ENCODE measurements at places on chromosomes 11 and 22. TPM values are rescaled to one million over a fixed set of nuclear protein-coding genes. Genes with fewer than 3 reads are reported as not detected.
A peak's percentile ranks its signal among the peaks of the same experiment; 100 is the strongest.

The FADS1 gene
- 84.4 TPM for total RNA-seq

The CARD18 gene
- not detected for total RNA-seq

The DGCR8 gene
- total RNA-seq, result 41.7 TPM

The C11orf42 gene
- not detected for total RNA-seq

The KCNJ11 gene
- total RNA-seq, result 1.8 TPM

The OVOL1 gene
- 17.1 TPM for total RNA-seq

The SYT9 gene
- 7.4 TPM for total RNA-seq

The GRM5 gene
- not detected for total RNA-seq

The TOM1 gene
- total RNA-seq, result 17.5 TPM

The RFPL3 gene
- total RNA-seq, result not detected

The CTSW gene
- total RNA-seq, result not detected

- no peak overlapping the region for H3K4me3 ChIP-seq
- H3K27ac ChIP-seq, result no peak overlapping the region
- DNase-seq, result no peak
- no peaks in the 10 kb centered on the region for H3K36me3 ChIP-seq
Measured at GRCh38 chr11:102276362-102276761, 40.9 kb upstream of the BIRC3 start.

DNA sequence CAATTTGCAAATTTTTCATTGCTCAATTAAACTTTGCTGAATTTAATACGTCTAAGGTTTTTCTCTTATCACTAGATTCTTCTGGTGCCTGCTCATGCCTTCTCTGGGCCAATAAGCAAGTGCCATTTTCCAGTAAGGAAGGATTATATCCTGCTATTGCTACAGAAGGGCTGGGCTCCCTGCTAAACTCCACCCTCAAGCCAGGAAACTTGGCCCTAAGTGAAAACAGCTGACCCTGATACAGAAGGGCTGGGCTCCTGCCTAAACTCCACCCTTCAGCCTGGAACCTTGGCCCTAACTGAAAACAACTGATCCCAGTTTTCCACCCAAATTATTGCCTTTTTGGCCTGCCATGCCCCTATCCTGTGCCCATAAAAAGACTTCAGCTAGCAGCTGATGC is 385.3 kb downstream of the DYNC2H1 start:
- no peak for DNase-seq
- H3K27ac ChIP-seq, result no peak overlapping the region
- no peak overlapping the region for H3K4me3 ChIP-seq
- H3K4me1 ChIP-seq, result peaks cover 5% of the 10 kb centered on the region
- no peaks in the 10 kb centered on the region for H3K27me3 ChIP-seq

GRCh38 chr11:16454289-16454863 is 98.0 kb upstream of the SOX6 start:
- DNase-seq, result no peak
- no peaks in the 10 kb centered on the region for H3K36me3 ChIP-seq
- H3K27me3 ChIP-seq, result no peaks in the 10 kb centered on the region
- H3K4me3 ChIP-seq, result no peak overlapping the region
- H3K4me1 ChIP-seq, result no peaks in the 10 kb centered on the region

- H3K4me3 ChIP-seq, result no peak overlapping the region
- H3K4me1 ChIP-seq, result no peaks in the 10 kb centered on the region
- no peaks in the 10 kb centered on the region for H3K27me3 ChIP-seq
- no peak for DNase-seq
- no peaks in the 10 kb centered on the region for H3K36me3 ChIP-seq
Measured at GRCh38 chr11:6498121-6498520, 1.0 kb downstream of the DNHD1 start.

DNA sequence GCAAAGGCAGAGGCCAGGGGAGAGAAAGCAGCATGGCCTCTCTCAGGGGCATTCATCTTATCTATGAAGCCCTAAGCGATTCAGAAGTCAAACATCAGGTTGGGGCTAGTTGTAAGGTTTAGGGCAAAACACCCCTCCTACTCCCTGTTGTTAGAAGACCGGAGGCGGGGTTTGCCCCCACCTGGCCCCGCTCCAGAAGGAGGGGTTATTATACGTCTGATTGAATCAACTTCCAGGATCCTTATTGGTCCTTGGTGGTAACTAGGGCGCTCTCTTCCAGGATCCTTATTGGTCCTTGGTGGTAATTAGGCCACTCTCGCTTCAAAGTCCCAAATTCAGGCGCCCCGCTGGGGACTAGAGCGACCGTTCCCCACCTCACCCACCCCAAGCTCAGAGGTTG is 12.1 kb upstream of the SMTN start:
- H3K4me1 ChIP-seq, result no peaks in the 10 kb centered on the region
- DNase-seq, result no peak
- H3K36me3 ChIP-seq, result no peaks in the 10 kb centered on the region
- no peak overlapping the region for H3K4me3 ChIP-seq

DNA sequence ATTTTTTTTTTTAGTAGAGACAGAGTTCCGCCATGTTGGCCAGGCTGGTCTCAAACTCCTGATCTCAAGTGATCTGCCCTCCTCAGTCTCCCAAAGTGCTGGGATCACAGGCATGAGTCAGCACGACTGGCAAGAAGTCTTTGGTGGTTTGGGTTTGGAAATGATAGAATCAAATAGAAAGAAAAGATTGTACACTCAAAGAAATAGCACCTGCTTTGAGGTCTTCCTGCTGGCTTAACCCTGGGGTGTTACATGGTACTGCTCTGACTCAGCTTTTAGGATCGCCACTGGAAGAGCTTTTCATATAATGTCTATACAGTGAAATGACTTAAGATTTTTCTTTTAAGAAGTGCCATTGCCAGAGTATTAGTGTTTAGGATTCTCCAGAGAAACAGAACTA is 50.2 kb downstream of the JAM3 start:
- H3K27me3 ChIP-seq, result peaks cover 86% of the 10 kb centered on the region
- no peak overlapping the region for H3K4me3 ChIP-seq
- no peak for DNase-seq
- no peaks in the 10 kb centered on the region for H3K4me1 ChIP-seq
- no peak overlapping the region for H3K27ac ChIP-seq
- no peaks in the 10 kb centered on the region for H3K36me3 ChIP-seq

DNA sequence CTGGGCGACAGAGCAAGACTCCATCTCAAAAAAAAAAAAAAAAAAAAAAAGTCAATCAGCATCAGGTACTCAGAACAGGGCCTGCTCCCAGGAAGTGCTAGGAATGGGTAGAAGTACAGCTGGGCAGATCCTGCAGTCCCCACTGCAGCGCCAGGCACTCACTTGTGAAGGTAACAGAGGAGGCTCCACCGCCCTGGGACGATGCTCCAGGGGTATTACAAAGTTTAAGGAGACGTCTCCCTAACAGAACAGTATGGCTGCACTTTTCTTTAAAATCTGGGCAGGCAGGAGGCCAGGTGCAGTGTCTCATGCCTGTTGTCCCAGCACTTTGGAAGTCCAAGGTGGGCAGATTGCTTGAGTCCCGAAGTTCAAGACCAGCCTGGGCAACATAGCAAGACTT is 1449.0 kb downstream of the BRD1 start:
- no peaks in the 10 kb centered on the region for H3K36me3 ChIP-seq
- H3K4me1 ChIP-seq, result no peaks in the 10 kb centered on the region
- H3K27ac ChIP-seq, result no peak overlapping the region
- DNase-seq, result no peak
- H3K27me3 ChIP-seq, result no peaks in the 10 kb centered on the region

- H3K4me1 ChIP-seq, result no peaks in the 10 kb centered on the region
- no peaks in the 10 kb centered on the region for H3K36me3 ChIP-seq
- no peaks in the 10 kb centered on the region for H3K27me3 ChIP-seq
Measured at GRCh38 chr11:69486056-69486772, 4.8 kb downstream of the LINC01488 start.

DNA sequence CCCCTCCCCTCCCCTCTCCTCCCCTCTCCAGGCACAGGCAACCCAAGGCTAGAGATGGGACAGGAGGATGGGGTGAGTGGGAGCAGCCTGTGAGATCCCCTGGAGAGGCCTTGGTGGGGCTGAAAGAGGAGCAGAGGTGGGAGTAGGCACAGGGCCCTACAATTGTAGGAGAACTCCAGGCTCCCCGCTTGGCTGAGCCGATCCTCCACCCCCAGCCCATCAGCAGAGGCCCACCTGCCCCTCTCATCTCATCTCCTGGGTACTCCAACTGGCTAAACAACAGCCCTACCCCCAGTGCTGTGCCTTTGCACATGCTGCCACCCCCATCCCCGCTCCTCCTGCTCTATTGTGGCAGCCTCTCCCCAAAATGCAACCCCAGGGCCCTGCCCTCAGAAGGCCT is 52.0 kb upstream of the A4GALT start:
- H3K27me3 ChIP-seq, result no peaks in the 10 kb centered on the region
- H3K4me3 ChIP-seq, result no peak overlapping the region
- DNase-seq, result no peak
- no peaks in the 10 kb centered on the region for H3K36me3 ChIP-seq

- H3K4me1 ChIP-seq, result peaks cover 17% of the 10 kb centered on the region
- H3K4me3 ChIP-seq, result no peak overlapping the region
- H3K27ac ChIP-seq, result no peak overlapping the region
- no peaks in the 10 kb centered on the region for H3K36me3 ChIP-seq
- no peaks in the 10 kb centered on the region for H3K27me3 ChIP-seq
Measured at GRCh38 chr11:2781408-2782274, 81.8 kb upstream of the KCNQ1OT1 start.

DNA sequence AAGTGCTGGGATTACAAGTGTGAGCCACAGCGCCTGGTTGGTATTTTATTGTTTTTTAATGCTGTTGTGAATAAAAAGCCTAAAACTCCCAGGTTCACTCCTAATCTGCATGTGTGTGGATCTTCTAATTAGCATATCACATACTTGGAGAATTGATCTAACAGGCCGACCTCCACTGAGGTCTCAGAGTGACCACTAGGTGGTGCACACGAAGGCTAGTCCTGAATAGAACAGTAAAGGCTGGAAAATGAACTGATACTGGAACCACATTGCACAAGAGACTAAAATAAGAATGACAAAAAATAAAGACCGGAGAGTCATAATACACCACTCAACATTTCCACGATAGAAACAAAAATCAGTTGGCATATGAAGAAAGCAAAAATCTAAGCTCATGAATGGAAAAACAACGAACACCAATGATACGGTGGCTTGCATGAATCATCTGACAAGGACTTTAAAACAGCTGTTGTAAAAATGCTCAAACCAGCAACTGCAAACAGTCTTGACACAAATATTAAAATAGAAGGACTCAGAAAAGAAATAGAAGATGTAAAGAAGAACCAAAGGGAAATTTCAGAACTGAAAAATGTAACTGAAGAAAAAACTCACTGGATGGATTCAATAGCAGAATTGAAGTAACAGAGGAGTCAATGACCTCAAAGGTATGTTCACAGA is 19.2 kb downstream of the PIM3 start:
- no peaks in the 10 kb centered on the region for H3K4me1 ChIP-seq
- H3K27ac ChIP-seq, result no peak overlapping the region
- H3K27me3 ChIP-seq, result no peaks in the 10 kb centered on the region

DNA sequence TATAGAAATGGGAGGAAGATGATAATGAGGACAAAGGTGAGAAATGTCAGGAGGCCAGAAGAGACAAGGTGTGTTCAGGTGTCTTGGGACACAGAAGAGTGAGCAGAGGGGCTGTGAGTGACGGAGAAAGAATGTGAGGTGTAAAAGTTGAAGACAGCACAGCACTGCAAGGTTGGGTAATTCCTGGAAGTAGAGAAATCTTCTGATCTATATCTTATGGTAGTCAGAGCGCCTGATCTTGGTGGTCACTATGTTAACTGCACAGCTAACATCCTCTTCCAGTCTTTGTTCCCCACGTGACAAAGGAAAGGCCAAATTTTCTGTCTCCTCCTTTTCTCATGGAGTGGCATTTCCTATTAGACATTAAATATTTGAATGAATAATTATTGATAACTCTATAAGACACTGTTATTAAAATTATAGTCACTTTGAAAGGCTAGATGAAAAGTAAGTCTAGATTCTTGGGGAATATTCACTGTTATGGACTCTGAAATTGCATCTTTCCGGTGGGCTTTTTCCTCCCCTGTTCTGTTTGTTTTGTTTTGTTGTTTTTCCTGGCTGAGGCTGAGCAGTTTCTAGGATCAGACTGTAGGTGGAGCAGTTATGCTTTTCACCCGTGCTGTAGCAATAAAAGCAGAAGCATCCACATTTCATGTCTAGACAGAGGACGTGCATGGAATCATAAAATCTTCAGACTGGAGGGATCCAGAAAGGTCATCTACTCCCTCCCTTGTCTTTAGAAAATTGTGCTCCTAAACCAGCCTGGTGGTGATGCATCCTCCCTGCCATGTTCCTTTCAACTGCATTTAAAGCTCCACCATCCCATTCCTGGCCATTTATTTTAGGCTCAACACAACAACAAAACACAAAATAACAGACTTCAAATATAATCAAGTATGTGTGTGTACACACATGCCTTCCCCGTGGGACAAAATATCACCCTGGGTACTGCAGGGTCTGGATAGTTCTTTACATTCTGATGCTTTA is 26.6 kb downstream of the SC5D start:
- no peaks in the 10 kb centered on the region for H3K36me3 ChIP-seq
- no peak overlapping the region for H3K4me3 ChIP-seq
- DNase-seq, result peak; percentile 74

- no peak for DNase-seq
- no peaks in the 10 kb centered on the region for H3K4me1 ChIP-seq
- no peak overlapping the region for H3K27ac ChIP-seq
- peaks cover 4% of the 10 kb centered on the region for H3K27me3 ChIP-seq
Measured at GRCh38 chr11:99240192-99241030, 219.7 kb downstream of the CNTN5 start.

DNA sequence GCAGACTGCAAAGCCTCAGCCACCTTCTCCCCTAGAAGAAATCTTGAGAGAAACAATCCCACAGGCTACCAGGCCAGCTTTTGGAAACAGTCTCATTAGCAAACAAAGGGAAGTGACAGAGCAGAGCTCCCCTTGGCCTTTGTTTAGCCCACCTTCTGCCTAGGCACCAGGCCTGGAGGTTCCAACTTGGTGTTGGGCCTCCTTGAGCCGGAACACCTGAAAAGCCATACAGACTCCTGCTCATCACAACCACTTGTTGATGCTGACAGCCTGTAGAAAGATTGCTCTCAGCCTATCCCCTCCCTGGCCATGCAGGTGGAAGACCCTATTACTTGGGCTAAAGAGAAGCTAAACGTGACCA is 26.6 kb downstream of the KCNQ1OT1 start:
- H3K27ac ChIP-seq, result no peak overlapping the region
- H3K27me3 ChIP-seq, result no peaks in the 10 kb centered on the region
- no peak for DNase-seq
- H3K4me1 ChIP-seq, result no peaks in the 10 kb centered on the region
- no peak overlapping the region for H3K4me3 ChIP-seq
- no peaks in the 10 kb centered on the region for H3K36me3 ChIP-seq

GRCh38 chr11:27886857-27887256 is 186.6 kb upstream of the BDNF start:
- H3K27me3 ChIP-seq, result no peaks in the 10 kb centered on the region
- H3K36me3 ChIP-seq, result no peaks in the 10 kb centered on the region
- peaks cover 10% of the 10 kb centered on the region for H3K4me1 ChIP-seq
- no peak overlapping the region for H3K4me3 ChIP-seq
- no peak for DNase-seq
- H3K27ac ChIP-seq, result no peak overlapping the region
